ENCODE measurements at places on chromosomes 6 and 20. TPM values are rescaled to one million over a fixed set of nuclear protein-coding genes. Genes with fewer than 3 reads are reported as not detected.
A peak's percentile ranks its signal among the peaks of the same experiment; 100 is the strongest.

The HRH3 gene
- total RNA-seq, result not detected

The FHL5 gene
- 13.3 TPM for total RNA-seq

The TRIM15 gene
- not detected for total RNA-seq

The CHRNA4 gene
- total RNA-seq, result not detected

The THEMIS gene
- total RNA-seq, result 0.38 TPM

DNA sequence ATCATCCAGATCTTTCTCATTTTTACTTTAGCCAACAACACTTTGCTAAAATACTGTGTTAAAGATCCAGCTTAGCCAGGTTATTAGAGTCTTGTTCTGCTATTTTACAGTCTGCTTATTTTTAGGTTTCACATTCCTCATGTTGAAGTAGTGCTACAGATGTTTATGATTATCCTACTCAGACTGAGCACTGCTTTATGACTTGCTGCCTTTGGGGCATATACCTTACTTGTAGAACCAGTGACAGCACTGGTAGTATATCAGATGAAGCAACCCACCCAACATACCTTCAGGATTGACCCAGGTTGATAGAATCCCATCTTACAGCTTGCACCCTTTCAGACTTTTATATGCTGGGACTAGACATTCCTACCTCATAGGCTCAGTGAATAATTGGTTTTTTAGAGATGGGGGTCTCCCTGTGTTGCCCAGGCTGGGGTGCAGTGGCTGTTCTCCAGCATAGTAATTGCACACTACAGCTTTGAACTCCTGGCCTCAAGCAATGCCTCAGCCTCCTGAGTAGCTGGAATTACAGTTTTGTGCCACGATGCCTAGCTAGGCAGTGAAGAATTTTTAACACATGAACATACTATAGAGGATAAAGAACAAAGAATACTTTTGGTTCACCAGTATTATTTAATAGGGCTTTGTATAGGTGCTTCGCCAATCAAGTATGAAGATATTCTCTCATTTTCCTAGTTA lies 63.8 kb upstream of the DYNLRB1 start:
- no peaks in the 10 kb centered on the region for H3K36me3 ChIP-seq
- no peak overlapping the region for H3K4me3 ChIP-seq
- DNase-seq, result no peak

GRCh38 chr20:59576216-59576953 lies 28.0 kb upstream of the PHACTR3 start:
- peaks cover 3% of the 10 kb centered on the region for H3K4me1 ChIP-seq
- no peak overlapping the region for H3K4me3 ChIP-seq
- H3K27ac ChIP-seq, result no peak overlapping the region
- no peaks in the 10 kb centered on the region for H3K36me3 ChIP-seq
- peaks cover 18% of the 10 kb centered on the region for H3K27me3 ChIP-seq

DNA sequence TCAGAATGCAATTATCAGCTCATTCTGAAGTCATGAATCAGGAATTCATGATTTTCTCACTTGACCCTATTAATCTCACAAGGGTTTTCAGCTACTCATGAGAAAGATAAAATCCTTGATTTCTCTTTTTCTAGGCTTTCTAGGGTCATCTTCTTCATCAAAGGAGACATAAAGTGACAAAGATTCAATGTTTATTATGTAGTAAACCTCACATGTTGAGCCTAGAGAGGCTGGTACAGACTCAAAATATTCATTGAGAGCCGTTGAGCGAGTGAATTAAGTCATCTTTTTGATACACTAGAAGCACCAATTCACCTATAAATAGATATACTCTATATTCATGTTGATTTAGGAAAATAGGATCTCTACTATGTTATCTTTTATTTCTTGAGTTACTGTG lies 104.8 kb upstream of the TRAF3IP2 start:
- H3K27me3 ChIP-seq, result no peaks in the 10 kb centered on the region
- peaks cover 7% of the 10 kb centered on the region for H3K4me1 ChIP-seq
- H3K27ac ChIP-seq, result no peak overlapping the region
- DNase-seq, result no peak

- no peaks in the 10 kb centered on the region for H3K36me3 ChIP-seq
- H3K4me3 ChIP-seq, result no peak overlapping the region
- H3K27ac ChIP-seq, result no peak overlapping the region
- H3K27me3 ChIP-seq, result no peaks in the 10 kb centered on the region
- DNase-seq, result no peak
- H3K4me1 ChIP-seq, result no peaks in the 10 kb centered on the region
These were observed 23.4 kb downstream of the CASP8AP2 start for GRCh38 chr6:89853068-89853467.

GRCh38 chr6:124200661-124201060 lies 397.0 kb downstream of the NKAIN2 start:
- H3K27ac ChIP-seq, result no peak overlapping the region
- DNase-seq, result no peak
- H3K4me3 ChIP-seq, result no peak overlapping the region
- no peaks in the 10 kb centered on the region for H3K36me3 ChIP-seq
- H3K27me3 ChIP-seq, result no peaks in the 10 kb centered on the region

DNA sequence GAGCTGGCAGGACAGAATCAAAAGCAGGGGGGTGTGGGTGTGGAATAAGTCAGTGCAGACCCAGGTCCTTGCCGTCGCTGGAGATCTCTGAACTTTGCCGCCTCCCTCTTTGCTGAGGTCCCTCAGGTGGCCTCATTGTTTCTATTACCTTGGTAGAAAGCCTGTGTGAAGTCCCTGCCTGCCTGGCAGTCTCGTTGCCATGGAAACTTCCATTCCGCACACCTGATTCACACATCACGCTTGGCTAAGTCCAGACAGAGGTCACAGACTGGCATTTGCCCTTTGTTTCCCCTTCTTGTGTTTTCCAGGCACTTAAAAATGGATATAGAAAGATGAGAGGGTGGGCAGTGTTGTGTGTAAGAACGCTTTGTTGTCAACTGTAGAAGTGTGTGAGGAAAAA lies 260.6 kb downstream of the PRL start:
- no peaks in the 10 kb centered on the region for H3K4me1 ChIP-seq
- H3K4me3 ChIP-seq, result no peak overlapping the region
- no peaks in the 10 kb centered on the region for H3K36me3 ChIP-seq
- no peak for DNase-seq

DNA sequence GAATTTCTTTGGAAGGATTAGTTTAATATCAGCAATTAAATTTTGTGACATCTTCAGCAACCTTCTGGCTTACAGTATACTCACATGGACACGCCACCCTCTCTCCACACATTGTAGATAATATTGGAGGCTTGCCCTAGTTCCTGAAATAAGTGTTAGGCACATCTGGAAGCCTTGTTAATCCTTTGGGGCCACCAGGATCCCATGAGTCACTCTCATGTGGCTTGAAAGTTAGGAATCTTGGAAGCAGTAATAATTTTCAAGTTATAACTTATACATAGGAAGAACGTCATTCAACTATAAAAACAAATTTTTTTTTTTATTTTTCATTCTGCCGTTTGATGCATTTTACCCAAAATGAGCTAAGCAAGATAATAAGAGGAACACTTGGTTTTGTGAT lies 20.5 kb downstream of the LAMA4 start:
- H3K27me3 ChIP-seq, result no peaks in the 10 kb centered on the region
- peak overlapping the region; percentile 79 for H3K27ac ChIP-seq
- H3K4me1 ChIP-seq, result no peaks in the 10 kb centered on the region
- DNase-seq, result no peak
- no peak overlapping the region for H3K4me3 ChIP-seq

DNA sequence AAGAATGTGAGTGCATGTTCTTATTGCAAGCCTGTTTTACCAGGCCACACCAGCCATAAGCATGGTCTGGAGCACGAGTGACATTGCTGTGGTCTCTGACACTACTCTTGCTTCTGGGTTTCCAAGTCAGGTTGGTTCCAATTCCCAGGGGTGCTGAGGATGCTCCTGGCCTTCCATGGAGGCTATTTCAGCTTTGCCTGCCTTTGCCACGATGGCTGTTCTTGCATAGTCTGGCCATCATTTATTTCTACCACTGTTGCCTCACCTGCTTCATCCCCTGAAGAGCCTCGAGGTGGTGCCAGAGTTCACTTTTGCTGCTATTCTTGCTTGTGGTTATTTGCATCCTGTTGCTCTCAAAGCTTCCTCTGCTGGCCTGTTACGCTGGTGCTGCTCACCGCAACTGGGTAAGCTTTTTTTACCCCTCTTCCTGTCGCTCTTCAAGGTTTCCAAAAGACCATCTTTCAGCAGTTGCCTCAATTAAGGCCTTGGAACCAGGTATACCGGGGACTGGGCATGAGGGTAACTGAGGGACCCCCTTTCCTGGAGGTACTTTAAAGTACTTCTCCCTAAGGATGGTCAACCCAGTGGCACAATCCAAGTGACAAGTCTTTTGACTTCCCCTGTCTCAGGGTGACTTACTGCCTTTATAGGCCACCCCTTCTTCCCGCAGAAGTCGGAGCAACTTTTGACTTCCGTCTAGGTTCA lies 64.5 kb downstream of the AKAP7 start:
- H3K4me1 ChIP-seq, result no peaks in the 10 kb centered on the region
- H3K27me3 ChIP-seq, result no peaks in the 10 kb centered on the region
- H3K4me3 ChIP-seq, result no peak overlapping the region
- peak overlapping the region; percentile 62 for H3K27ac ChIP-seq

DNA sequence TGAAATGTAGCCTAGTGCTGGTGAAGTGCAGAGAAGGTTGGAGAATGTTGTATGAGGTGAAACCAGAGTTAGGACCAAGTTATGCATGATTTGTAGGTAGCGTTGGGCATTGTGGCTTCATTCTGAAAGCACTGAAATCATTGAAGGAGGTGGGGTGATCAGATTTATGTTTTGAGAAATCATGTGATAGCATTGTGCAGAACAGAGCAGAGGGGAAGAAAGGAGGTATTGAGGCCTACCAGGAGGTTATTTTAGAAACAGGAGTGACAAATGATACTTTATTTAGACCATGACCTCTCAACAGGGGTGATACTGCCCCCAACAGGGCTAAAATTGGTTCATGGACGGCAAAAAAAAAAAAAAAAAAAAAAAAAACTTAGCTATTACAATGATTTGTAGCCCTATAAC lies 15.6 kb upstream of the HMGN3 start:
- no peaks in the 10 kb centered on the region for H3K36me3 ChIP-seq
- DNase-seq, result no peak
- H3K4me3 ChIP-seq, result no peak overlapping the region
- no peaks in the 10 kb centered on the region for H3K27me3 ChIP-seq
- H3K4me1 ChIP-seq, result no peaks in the 10 kb centered on the region
- H3K27ac ChIP-seq, result no peak overlapping the region

DNA sequence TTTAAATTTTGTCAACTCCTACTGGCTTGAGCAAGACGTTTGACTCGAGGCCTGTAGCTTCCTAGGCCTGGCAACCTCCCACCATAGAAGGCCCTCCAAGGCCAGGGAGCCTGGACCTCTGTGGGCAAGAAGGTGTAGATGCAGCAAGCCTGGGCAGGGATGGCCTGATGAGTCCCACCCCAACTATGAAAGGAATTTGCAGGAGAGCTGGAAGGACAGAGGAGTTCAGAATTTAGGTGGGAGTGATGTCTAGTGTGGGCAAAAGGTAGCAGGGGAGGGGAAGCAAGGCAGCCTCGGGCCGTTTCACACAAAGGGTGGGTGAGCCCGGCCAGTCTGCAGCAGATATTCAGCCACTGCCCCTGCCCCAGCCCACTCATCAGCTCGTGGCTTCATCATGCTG lies 245.2 kb downstream of the CDH26 start:
- no peak overlapping the region for H3K27ac ChIP-seq
- H3K4me1 ChIP-seq, result no peaks in the 10 kb centered on the region
- H3K27me3 ChIP-seq, result no peaks in the 10 kb centered on the region
- no peak for DNase-seq
- no peak overlapping the region for H3K4me3 ChIP-seq

GRCh38 chr6:60679175-60679574 lies 1606.8 kb downstream of the KHDRBS2 start:
- no peaks in the 10 kb centered on the region for H3K27me3 ChIP-seq
- H3K36me3 ChIP-seq, result no peaks in the 10 kb centered on the region
- no peaks in the 10 kb centered on the region for H3K4me1 ChIP-seq
- no peak overlapping the region for H3K27ac ChIP-seq

- no peak for DNase-seq
- no peak overlapping the region for H3K27ac ChIP-seq
- no peaks in the 10 kb centered on the region for H3K36me3 ChIP-seq
- H3K27me3 ChIP-seq, result no peaks in the 10 kb centered on the region
These were observed 82.9 kb downstream of the RPP40 start for GRCh38 chr6:4920914-4921410.

DNA sequence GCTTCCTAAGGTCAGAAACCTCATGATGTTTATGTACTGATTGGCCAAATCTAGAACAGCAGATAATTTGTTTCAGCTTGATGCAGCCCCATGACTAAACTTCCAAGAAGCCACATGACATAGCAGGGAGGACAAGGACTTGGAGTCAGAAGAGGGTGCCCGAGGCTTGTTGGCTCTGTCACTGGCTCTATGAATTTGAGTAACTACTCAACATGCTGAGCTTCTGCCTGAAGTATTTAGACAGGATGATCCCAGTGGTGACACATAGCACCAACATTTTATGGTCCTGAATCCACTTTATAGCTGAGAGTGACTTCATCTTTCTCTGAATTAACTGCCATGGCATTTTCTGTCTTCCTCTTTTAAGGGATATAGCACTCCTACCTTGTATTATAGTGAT lies 13.5 kb upstream of the TBX18 start:
- H3K27ac ChIP-seq, result no peak overlapping the region
- H3K27me3 ChIP-seq, result peaks cover 67% of the 10 kb centered on the region
- H3K4me1 ChIP-seq, result peaks cover 10% of the 10 kb centered on the region
- no peak for DNase-seq

DNA sequence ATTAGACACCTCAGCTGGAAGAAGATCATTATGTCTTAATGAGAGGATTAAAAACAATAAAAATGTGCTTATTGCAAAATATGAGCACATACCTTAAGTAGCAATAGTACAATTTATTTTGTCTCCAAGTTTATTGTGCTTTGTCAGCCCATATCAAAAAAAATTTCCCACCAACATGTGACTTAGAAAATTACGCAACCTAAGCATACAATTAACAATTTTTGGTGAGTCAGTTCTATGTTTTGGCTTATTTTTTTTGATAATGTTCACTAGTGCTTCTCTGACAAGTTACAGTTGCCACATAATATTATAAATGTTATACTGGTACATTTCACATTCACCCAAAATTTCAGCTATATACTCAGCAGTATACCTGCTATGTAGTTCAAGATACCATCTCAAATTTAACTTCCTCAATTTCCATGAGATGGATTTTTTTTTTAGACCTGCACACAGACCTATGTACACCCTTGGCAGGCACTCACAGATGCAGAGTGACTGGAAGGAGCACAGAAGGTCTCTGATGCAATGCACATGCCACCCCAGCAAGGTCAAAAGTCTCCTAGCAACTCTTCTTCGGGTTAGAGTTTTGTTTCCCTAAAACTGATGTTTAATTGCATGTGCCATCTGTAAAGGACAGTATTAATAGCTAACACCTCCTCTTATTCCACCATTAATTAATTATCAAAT lies 112.4 kb downstream of the PRKN start:
- H3K36me3 ChIP-seq, result no peaks in the 10 kb centered on the region
- no peak overlapping the region for H3K27ac ChIP-seq
- no peak overlapping the region for H3K4me3 ChIP-seq
- no peaks in the 10 kb centered on the region for H3K4me1 ChIP-seq
- DNase-seq, result no peak

GRCh38 chr20:63978319-63979228 lies 868 bp downstream of the SAMD10 start:
- H3K27me3 ChIP-seq, result no peaks in the 10 kb centered on the region
- H3K36me3 ChIP-seq, result peaks cover 12% of the 10 kb centered on the region
- DNase-seq, result peak; percentile 83
- peaks cover 50% of the 10 kb centered on the region for H3K4me1 ChIP-seq
- H3K4me3 ChIP-seq, result peak overlapping the region; percentile 52

- peaks cover 22% of the 10 kb centered on the region for H3K36me3 ChIP-seq
- H3K4me1 ChIP-seq, result peaks cover 27% of the 10 kb centered on the region
- peak overlapping the region; percentile 90 for H3K4me3 ChIP-seq
- no peaks in the 10 kb centered on the region for H3K27me3 ChIP-seq
These were observed 1.0 kb downstream of the LOC128125822 start for GRCh38 chr6:63573076-63573898.
